Urinary bladder (tissue), 4 donors: ENCODE measurements at places on chromosomes 13 and 19.

GRCh38 chr19:19236173-19236572, 24.4 kb downstream of the NCAN start:
- no peak for DNase-seq

- no peak for DNase-seq
Observed at GRCh38 chr13:19782049-19782726, 557 bp downstream of the PSPC1 start.

- no peak for DNase-seq
Observed at GRCh38 chr19:4705413-4706131, 18.1 kb downstream of the DPP9 start.

DNA sequence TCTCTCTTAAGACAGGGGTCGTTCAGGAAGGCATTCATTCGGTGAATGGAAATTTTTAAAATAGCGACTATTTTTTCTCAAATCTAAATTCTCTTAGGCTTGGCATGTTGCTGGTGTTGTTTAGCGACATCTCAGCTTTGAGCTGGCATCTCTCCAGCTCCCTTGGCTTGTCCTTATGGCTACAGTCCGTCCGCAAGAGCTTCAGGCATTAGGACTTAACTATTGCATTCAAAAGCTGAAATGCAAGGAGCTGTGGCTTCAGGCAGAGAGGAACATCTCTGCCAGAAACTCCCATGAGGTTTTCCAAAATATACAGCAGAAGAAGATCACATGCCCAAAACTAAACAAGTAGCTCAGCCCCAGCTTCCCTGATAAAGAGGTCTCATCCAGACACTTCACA, 578.5 kb downstream of the EFNB2 start:
- no peak for DNase-seq

DNA sequence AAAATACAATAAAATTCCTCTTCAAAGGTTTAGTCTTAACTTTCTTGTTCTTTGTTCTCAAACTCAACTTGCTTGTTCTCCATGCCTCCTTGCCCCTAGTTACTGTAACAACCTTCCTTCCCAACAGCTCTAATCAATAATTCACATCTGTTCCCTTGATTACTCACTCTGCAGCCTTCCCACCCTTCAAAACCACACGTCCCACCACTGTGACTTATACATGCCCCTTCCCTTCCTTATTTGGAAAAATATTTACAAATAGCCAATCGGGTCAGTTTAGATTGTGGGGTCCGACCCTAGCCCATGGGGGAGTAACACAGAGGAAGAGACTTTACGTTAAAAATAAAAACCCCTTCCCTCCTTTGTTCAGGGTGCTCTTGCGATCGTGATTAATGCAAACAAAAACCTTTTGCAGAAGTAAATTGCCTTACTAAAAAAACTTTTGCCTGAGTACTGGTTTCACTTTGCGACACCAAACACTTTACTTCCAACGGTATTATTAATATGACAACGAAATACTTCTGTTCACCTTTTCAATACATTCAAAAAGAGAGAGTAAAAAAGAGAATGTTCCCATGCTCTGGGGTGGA, 512 bp upstream of the ZNF93 start:
- no peak for DNase-seq

DNA sequence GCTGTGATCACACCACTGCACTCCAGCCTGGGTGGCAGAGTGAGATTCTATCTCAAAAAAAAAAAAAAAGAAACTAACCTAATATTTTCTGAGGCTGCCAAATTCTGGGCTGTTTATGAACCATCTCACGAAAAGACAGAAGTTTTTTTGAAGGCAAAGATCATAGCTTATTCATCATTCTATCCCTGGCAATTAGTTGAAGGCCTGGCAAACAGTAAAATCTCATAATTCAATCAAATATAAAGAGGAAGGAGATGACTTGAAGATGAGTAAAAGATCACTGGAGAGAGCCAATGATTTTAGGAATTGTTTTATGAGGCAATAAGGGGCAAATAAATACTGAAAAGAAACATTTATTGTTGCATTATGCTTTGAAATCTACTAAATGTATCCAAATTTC, 216.5 kb downstream of the DCLK1 start:
- no peak for DNase-seq

- DNase-seq = no peak
Observed at GRCh38 chr13:99273128-99273527, 14.9 kb upstream of the GPR18 start.

- DNase-seq = no peak
Observed at GRCh38 chr13:44576351-44577235, 463 bp upstream of the TSC22D1 start.

GRCh38 chr13:30121244-30121643, 186.1 kb downstream of the KATNAL1 start:
- DNase-seq = no peak
